AG09319 (cell line): ENCODE measurements at places on chromosomes 12 and 14.

GRCh38 chr12:53502331-53502730, 1.2 kb downstream of the TARBP2 start:
- no peak for DNase-seq

DNA sequence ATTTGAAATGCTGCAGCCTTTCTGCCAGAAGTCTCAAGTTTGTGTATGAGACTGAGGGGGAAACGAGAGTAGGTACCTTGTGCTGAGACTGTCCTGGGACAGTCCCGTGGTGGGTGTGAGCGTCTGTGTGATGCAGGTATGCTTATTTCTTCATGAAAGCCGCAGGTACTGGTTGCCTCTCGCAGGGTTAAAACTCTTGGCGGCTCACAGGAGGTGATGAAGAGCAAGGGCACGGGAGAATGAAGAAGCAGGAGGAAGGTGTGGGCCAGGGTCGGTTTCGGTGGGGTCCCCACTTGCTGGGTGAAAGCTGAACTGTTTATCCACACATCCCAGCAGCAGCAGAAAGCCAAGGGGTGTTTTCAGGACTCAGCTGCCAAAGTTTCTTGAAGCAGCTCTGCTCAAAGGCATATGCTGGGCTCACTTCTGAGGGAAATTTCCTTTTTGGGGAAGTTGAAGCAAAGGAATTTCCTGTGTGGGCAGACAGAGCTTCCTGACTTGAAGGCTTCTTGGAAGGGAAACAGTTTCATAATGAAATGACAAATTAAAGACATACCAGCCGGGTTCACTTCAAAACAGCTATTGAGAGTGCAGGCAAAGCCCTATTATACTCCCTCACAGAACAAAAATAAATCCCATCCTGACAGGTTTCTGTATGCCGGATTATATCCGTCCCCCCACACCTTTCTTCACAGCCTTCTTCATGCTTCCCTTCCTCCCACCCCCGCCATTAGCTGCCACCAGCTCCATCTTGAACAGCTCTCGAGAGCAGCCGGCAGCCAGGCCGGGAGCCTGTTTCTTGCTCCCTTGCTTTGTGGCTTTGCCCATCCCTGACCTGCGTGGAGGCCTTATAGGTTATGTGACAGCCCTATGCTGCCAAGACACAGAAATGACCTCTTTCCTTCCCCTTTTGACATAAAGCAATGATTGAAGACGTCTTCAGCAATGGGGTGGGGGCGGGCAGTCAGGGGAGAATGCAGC, 116.6 kb downstream of the ETV6 start:
- DNase-seq, result no peak

DNA sequence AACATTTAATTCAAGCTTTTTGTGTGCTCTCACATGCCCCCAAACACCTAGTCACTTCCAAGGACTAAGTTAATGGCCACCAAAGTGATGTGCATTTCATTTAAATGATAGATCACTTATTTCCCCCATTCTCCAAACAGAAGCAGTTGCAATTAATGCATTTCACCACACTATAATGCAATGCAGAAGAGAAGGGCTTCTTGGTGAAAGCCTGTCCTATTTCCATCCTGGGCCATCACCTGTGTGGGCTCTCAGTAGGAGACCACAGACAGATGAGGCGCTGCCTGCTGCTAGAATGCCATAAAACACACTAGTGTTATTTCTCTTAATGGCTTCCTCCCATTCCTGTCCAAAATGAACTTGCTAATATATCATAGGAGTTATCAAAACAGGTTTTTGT, 151.2 kb downstream of the GPR65 start:
- no peak for DNase-seq

DNA sequence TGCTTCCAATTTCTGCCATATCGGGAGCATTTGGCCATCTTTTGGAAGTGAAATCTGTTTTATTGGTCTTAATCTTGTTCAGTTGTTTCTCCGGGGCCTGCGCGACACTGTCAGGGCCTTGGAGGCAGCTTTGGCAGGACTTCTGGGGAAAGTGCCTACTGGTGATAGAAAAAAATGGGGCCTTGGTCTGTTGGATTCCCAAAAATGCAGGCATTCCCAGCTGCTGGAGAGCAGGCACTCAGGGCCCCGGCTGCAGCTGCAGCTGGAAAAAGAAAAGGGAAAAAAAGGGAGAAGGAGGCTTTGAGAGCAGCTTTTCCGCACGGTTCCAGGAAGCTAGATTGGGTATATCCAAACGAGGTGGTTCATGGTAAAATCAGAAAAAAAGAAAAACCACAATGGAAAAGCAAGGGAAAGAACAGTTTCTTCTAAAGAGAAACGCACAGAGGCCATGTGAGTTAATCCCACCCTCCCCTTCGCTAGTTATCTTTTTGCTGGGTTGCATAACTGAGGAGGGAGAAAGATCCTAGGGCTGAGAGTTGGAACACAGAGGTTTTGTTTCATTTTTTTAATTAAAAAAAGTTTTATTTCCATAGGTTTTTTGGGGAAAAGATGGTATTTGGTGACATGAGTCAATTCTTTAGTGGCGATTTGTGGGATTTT, 134.7 kb upstream of the RFLNA start:
- no peak for DNase-seq

DNA sequence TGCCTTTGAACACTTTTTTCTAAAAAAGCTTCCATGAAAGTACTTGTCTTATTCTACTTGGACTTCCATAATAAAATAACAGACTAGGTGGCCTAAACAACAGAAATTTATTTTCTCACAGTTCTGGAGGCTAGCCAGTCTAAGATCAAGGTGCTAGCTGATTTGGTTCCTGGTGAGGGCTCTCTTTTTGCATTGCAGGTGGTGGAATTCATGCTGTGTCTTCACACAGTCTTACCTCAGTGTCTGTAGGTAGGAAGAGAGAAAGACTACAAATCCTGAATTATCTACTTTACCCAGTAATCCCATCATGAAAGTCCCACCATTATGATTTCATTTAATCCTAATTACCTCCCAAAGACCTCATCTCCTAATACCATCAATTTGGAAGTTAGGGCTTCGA, 356.0 kb downstream of the NAV3 start:
- DNase-seq, result no peak

DNA sequence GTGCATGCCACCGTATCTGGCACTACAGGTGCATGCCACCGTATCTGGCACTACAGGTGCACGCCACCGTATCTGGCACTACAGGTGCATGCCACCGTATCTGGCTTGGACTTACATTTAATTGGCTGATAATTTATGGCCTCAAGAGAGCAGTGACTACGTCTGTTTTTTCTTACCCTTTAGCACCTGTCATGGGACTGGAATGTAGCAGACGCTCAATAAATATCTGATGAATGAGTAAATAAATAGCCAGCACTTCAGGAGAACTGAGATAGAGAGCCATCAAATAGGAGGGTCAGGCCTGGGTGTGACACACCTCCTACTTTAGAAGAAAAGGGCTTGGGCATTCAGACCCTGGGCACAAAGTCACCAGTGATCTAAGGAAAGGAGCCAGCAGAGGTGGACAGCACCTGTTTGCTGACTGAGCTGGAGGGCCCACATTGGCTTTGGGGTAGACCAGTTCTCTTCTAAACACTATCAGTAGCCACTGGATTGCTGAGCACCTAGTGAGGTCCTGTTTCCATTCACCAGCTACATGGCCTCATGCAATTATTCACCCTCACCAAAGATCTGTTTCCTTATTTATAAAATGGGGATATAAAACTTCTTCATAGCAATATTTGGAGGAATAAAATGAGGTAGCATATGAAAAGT, 50.1 kb downstream of the RFX4 start:
- DNase-seq, result no peak

- no peak for DNase-seq
Measured at GRCh38 chr14:92792885-92793284, 1.2 kb upstream of the GOLGA5 start.

- DNase-seq, result no peak
Measured at GRCh38 chr12:99984271-99985128, at the start of gene ANKS1B. ANKS1B (minus strand) TSS chr12:99984936; CDS start chr12:99984237, 699 bp downstream.

DNA sequence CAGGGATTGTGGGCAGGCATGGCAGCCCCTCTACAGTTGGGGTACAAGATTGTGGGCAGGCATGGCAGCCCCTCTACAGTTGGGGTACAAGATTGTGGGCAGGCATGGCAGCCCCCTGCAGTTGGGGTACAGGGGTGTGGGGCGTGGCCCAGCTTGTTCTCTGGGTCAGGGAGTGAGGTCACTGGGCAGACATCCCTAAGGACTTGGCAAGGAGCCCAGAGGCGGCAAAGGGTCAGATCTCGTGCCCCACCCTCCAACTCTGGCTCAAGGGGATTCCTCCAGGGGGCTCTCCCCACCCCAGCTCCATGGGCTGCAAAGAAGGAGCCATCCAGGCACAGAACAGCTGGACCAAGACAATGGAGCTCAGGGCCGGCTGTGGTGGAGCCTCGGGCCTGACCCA, 25.8 kb upstream of the NUDT14 start:
- no peak for DNase-seq

GRCh38 chr12:105256921-105257320, 20.9 kb upstream of the APPL2 start:
- no peak for DNase-seq

- no peak for DNase-seq
Measured at GRCh38 chr12:67991158-67991557, 1.9 kb downstream of the IFNG-AS1 start.

- DNase-seq, result no peak
Measured at GRCh38 chr12:113555226-113555625, 83.6 kb upstream of the LHX5 start.

GRCh38 chr14:100187247-100187833, 27.9 kb upstream of the DEGS2 start:
- no peak for DNase-seq

DNA sequence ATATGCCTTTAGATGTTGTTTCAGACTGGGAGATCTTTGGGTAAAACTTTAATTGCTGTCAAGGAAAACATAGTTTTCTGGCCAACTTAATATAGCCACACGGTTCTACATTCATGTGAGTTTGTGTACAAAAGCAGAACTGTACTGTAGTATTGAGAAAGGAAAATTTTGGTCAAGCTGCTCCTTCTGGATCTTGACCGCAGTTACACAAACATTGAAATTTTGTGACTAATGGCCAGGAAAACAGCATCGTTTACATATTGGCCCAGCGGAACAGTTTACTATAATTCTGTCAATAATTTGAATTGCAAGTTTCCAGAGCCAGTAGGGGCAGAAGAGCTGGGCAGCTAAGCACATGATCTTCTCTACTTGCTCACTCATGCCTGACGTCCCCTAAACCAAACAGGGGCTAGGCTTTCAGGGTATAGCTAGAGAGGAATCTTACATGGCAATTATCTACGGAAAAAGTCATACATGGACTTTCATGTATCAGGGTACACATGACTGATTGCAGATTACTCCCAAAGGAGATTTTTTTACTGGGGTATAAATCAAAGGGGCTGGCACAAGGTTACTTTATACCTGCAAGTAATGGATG, 11.4 kb upstream of the ART4 start:
- no peak for DNase-seq

- peak; percentile 56 for DNase-seq
Measured at GRCh38 chr14:37172024-37172869, at the start of gene SLC25A21. SLC25A21 (minus strand) TSS chr14:37172606.

DNA sequence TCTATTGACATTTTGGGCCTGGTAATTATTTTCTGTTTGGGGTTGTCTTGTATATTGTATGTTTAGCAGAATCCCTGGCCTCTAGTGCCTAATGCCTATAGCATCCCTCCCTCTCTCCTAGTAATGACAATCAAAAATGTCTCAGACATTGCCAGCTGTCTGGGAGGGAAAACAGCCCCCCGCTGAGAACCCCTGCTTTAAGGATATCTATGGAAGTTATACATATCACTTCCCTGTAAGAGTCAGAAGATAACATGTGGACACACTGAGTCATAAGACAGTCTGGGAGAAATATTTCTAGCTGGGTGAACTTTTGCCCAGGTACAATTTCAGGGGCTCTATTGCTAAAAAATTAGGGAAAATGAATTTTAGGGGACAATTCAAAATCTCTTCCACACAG, 255.0 kb downstream of the PAWR start:
- DNase-seq, result no peak

GRCh38 chr14:50113381-50114035, 2.9 kb downstream of the VCPKMT start:
- DNase-seq, result no peak

GRCh38 chr12:7113389-7113871, 4.4 kb upstream of the C1RL start:
- no peak for DNase-seq

- DNase-seq, result no peak
Measured at GRCh38 chr12:11812241-11812585, 162.7 kb downstream of the ETV6 start.

DNA sequence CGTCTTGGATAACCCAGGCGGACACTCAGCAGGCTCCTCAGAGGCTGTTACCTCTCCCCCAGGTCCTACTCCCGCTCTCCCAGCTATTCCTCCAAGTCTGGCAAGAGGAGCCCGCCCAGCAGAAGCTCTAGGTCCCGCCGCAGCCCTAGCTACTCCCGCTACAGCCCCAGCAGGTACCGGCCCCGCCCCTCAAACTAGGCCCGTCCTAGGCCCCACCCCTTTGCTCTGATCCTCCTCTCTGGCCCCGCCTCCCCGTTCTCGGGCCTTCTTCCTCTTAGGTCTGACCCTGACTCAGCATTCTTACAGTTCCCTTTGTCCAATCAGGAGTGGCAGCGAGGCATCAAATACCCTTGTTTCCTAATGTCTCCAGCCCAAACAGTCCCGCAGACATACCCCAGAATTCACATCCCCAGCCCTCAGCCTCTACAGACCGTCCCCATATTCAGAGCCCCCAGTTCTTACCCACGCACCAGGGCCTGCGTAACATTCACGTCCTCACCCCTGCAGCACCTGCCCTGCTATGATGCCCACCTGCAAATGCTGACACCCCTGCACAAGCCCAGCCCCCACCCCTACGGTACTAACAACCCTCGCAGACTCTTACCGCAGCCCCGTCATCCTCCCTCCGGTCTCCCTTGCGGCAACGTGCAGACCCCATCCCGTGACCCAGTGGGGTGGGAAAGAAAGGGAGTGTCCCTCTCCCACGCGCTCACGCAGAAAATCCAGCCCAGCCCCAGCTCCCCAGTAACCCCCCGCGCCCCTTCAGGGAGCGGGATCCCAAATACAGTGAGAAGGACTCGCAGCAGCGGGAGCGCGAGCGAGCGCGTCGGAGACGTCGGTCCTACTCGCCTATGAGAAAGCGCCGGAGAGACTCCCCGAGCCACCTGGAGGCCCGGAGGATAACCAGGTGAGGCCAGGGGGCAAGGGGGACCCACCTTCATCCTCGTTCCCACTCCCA, 25.0 kb upstream of the HSPB8 start:
- no peak for DNase-seq
